ENCODE measurements at places on chromosomes 1 and 21.

DNA sequence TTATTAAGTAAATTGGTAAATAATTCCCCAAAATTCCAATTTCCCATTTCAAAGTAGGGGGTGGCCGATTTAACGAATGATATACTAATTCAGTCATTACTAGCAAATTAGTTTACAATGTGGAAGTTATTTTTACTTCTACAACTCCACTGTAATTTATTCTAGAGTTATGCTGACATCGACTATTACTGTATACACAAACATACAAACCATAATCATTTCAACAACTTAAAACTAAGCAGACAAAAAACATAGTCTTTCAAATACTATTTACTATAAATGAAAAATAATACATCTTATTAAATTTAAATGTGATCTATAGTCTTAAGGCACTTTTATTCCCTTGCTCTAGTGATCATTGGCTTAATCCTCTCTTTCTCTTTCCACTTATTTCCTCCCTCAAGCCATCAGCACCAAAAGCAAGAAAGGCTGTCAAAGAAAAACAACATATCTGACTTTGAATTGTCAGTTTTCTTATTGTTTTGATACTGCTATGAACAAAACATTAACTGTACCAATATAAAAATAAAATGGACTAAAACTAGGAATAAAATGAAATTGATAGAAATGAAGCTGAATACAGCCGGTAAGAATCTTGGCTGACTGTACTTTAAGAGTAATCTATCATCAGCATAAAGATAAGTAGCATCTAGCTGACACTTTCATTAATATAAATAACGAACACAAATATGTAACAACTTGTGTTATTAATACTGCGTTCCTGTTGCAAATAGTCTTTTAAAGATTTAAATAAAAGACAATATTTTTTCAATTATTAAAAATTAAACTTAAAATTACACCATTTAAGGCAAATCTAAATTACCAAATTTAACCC lies 4.1 kb downstream of the CDC42BPA start:
- no peak for DNase-seq

DNA sequence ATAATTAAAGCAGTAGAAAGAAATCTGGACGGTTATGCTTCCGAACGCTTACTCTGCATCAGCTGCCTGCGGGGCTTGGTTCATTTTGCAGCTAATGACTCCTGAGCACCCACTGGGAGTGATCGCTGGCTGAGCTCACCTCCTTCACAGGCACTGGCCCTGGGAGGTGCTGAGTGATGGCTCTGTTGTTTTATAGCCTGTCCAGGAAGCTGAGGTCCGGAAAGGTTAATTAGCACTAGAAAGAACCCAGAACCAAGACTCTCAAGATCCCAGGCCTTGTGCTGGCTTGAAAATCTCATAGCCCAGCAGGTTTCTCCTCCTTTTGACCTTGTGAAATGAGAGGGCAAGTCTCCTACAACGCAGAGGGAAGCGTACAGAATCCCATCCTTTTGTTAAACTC lies 226.2 kb downstream of the AJAP1 start:
- no peak for DNase-seq

GRCh38 chr1:177884479-177885021 lies 85.3 kb downstream of the SEC16B start:
- no peak for DNase-seq

DNA sequence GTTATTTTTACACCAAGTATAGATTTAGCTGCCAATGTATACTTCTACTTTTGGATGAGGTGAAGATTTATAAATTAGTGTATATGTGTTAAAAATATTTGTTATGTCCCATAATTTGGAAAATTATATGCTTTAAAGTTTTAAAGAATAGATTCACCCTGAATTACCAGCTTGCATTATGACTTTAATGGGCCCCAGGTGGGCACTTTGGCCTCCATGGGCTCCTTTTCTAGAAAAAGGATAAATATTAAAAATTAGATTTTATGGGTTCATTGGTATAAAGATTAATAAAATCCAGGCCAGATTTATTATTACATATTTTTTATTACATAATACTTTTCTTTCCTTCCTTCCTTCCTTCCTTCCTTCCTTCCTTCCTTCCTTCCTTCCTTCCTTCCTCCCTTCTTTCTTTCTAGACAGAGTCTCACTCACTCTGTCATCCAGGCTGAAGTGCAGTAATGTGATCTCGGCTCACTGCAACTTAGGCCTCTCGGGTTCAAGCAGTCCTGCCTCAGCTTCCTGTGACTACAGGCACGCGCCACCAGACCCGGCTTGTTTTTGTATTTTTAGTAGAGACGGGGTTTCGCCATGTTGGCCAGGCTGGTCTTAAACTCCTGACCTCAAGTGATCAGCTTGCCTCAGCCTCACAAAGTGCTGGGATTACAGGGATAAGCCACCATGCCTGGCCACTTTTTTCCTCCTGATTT lies 21.9 kb downstream of the KMO start:
- no peak for DNase-seq

- DNase-seq: no peak
Observed at GRCh38 chr1:230746617-230747016, 571 bp upstream of the CAPN9 start.

GRCh38 chr1:167676916-167677848 lies 44.6 kb upstream of the MPZL1 start:
- no peak for DNase-seq

DNA sequence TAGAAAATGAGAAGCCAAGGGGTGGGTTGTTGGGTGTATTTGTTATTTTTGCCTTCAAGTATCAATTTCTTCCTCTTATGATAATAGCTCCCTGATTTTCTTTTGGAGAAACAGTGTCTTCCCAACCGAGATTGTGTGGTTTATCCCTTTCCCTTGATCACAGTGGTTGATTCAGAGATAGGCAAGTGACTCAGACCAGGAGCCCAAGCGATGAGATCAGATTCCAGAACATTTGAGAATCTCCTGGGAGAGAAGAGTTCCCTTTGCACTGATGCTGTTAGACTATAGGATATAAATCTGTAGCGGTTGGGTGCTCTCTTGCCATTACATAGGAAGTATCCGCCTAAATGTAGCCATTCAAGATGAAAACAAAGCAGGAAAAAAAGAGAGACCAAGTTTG lies 90.1 kb upstream of the WDR26 start:
- DNase-seq: no peak

DNA sequence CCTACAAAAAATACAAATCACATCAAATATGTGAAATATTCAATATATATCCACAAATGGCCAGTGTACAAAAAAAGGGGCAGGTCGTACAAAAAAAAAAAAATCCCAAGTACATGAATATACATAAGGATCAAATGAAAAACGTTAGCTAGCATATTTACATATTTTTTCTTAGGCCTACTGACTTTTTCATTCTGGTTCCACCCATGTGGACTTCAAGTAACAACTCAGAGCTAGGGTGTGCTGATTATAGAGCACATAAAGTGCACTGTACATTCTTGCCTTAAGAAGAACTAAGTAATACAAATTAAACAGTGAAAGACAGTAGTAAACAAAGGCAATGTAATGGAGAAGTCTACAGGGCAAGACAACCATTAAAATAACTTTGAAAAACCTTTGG lies 297.0 kb downstream of the AKT3 start:
- no peak for DNase-seq

- no peak for DNase-seq
Observed at GRCh38 chr21:33078907-33079582, 9.1 kb downstream of the OLIG1 start.

DNA sequence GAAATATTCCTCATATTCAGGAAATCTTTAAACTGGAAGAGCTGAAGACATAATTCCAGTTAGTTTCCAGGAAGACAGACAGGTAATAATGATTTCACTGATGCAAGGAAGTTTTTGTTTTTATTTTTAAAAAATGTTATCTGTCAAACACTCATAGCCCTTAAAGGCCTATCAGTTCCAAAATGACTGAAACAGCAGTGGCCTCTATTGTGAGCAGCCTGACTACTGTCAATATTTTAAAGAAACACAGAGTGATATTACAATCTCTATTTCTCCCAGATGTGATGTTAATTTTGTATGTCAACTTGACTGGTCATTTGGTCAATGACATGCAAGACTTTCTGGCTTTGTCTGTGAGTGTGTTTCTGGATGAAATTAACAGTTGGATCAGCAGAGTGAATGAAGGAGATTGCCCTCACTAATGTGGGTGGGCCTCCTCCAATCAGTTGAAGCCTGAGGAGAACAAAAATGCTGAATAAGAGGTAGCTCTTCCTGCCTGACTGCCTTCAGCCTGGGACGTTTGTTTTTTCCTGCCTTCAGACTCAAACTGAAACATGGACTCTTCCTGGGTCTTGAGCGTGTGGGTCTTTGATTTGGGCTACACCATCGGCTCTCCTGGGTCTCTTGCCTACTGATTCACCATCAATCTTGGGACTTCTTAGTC lies 31.3 kb upstream of the SLC30A10 start:
- DNase-seq: no peak

GRCh38 chr1:59494145-59494833 lies 197.4 kb downstream of the FGGY start:
- no peak for DNase-seq

- peak; percentile 88 for DNase-seq
Observed at GRCh38 chr1:25642574-25643108, 26.1 kb downstream of the MAN1C1 start.

GRCh38 chr1:204451352-204452124 lies 39.9 kb upstream of the PPP1R15B start:
- DNase-seq: no peak

GRCh38 chr1:73998348-73998959 lies 199.5 kb downstream of the LRRIQ3 start:
- no peak for DNase-seq

- no peak for DNase-seq
Observed at GRCh38 chr1:240854367-240854766, 242.4 kb upstream of the GREM2 start.

GRCh38 chr1:210129092-210129491 lies 103.5 kb upstream of the SERTAD4 start:
- no peak for DNase-seq

DNA sequence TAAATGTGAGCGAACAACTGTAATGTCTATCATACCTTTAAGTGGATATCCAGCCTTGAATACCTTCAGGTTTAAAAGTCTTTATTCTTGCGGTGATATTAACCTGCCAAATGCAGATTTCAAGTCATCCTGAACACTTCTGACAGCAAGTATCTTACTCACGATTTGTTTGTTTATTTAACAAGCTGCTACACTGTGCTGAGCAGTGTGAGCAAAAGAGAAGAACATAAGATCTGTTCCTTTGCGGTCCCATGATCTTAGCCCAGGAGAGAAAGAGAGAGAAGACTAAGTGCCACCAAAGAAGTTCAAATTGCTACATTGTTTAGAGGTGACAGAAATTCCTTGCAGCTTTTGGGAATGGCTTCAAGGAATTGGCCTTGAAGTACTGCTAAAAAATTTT lies 9.5 kb upstream of the IL24 start:
- DNase-seq: no peak

DNA sequence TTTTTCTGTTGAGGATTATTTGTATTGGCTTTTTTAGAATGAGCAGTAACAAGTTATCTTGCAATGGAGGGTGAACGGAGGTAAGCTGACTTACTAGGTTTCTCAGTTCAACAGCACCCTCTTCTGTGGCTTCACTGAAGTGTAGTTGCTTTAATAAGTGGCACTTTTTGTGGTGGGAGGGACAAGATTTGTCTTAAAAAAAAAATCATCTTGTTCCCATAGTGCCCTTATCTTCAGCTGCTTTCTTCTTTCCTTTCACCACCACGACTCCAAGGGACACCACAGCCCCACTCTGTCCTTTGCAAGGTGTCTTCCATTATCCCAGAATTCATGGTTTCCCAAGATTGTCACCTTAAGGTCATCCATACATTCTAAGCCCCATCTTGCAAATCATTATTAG lies 92.9 kb downstream of the PIGK start:
- DNase-seq: peak; percentile 28

DNA sequence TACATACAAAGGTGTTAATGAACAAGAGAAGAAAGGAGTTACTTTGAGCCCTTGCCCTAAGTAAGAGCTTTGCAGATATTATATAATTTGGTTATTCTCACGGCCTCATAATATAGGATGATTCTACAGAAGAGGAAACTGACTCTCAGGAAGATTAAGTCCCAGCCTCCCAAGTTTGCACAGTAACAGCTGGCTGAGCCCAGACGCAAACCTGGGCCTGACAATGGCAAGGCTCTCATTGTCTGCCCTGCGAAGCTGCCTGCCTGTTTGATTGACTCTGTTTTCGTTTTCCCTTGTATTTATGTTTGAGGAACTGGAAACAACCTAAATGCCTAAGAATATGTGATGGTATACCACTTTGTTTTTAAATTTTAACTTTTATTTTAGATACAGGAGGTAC lies 76.2 kb upstream of the PGBD5 start:
- DNase-seq: no peak

- no peak for DNase-seq
Observed at GRCh38 chr1:187415065-187415464, 586.3 kb downstream of the PLA2G4A start.

DNA sequence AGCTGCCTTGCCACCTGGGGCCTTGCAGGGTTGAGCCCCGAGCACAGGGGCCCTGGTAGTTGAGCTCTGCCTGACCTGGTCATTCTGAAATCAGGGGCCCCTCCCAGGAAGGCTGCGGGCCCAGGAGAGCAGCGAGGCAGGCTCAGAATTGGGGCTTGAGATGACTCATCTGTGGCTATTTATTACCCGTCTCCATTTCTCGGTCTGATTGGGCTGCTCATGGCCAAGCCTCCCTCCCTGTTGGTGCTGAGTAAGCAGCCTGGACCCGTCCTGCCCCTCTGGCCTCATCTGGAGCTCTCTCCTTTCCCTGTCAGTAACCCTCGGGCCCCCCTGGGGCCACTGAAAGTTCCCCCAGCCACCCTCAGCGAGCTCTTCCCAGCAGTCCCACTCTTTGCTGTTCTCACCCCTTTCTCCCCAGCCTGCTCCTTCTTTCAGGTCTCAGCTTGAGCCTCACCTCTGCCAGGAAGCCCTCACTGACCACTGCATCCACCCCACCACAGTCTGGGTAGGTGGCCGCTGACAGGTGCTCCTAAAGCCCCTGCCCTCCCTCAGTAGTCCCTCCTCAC lies 11.0 kb upstream of the TNFRSF8 start:
- no peak for DNase-seq

- no peak for DNase-seq
Observed at GRCh38 chr21:36347962-36348328, 27.9 kb downstream of the MORC3 start.

DNA sequence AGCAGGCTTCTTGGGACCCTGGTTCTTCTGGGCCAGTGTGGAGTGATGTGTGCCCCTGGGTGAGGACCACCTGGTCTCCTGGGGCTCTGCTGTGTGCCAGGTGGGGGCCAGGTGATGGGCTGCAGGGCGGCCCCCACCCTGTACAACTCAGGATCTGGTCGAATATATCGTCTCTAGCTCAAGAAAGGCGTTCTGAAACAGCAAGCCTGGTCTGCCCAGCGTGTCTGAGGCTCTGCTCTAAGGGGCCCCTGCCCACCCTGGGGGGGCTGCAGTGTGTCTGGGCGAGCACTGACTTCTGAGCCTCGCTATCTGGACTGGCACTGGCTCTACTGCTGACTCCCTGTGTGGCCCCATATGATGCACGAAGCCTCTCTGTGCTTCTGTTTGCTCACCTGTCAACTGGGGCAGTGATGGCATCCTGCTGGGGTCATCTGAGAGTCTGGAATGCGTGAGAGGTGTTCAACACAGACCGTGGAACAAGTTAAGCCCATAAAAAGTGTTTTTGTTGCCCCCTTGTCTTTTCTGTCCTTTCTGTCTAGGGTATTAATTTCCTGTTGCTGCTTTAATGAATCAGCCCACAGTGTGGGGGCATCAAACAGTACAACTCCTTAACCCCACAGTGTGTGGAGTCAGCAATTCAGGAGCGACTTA lies 56.0 kb upstream of the TRAPPC10 start:
- no peak for DNase-seq

- DNase-seq: no peak
Observed at GRCh38 chr1:68331117-68331865, 99.0 kb upstream of the WLS start.

All from CD4-positive, alpha-beta memory T cell (primary cell).